ENCODE measurements at places on chromosomes 7 and 10. TPM values are rescaled to one million over a fixed set of nuclear protein-coding genes. Genes with fewer than 3 reads are reported as not detected.

DNA sequence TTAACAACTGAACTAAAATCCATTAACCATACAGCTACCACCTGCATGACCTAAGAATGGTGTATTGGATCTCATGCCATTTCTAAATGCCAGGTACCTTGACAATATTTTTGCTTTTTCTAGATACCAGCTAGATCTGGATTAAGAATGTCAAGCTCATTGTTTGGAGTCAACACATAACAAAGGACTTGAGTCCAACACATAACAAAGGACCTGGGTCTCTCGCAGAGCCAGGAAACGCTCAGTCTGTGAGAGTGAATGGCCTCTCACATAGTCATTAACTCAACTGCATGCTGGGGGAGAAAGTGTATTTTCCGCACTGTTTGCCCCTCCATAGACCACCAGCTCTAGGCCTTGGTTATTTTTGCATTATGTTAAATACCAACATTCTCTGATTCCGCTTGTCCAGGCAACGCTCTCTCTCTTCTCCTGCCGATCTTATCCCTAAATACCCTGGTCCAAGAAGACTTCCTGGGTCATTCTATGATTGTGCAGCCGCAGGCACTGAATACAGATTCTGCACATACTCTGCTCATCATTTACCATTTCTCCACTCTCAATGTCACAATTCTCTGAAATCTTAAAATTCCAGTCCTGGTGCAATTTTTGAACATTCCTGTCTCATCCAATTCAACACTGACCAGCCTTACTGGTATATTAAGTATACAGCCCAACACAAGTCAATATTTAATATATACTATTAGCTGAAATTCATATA is 31.2 kb downstream of the ITIH5 start:
- no peaks in the 10 kb centered on the region for H3K4me1 ChIP-seq
- H3K4me3 ChIP-seq, result no peak overlapping the region
- no peaks in the 10 kb centered on the region for H3K36me3 ChIP-seq
- no peak for DNase-seq
- H3K27me3 ChIP-seq, result no peaks in the 10 kb centered on the region

- no peak within 1 kb of the TSS for H3K27ac ChIP-seq
- H3K4me3 ChIP-seq, result no peak within 1 kb of the TSS
Observed at GRCh38 chr7:76424413-76425111, at the start of gene ZP3. Gene ZP3, plus strand, starts transcription at chr7:76424950. Its CDS starts 15 bp downstream, at chr7:76424965.

DNA sequence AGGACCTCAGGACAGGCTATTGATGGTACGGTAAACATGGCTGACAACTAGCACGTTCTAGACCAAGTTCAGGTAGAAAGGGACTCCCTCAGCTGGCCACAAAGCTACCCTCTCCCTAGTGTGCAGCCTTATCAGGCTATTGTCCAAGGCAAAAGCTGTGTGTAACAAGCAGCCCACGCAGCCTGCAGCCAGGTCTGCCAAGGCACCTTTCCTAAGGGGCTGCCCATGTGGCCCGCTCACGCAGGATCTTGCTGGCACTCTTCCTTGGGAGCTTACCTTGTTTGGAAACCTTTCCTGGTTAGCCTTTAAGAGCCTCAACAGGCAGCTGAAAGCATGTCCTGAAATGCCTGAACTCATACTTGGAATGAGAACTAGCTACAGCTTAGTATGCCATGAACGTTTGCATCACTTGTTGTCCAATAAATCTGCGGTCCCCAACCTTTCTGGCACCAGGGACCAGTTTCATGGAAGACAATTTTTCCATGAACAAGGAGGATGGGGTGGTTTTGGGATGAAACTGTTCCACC is 51.7 kb downstream of the SYPL1 start:
- no peak for DNase-seq
- H3K36me3 ChIP-seq, result no peaks in the 10 kb centered on the region
- no peaks in the 10 kb centered on the region for H3K27me3 ChIP-seq
- peaks cover 9% of the 10 kb centered on the region for H3K4me1 ChIP-seq
- no peak overlapping the region for H3K27ac ChIP-seq
- no peak overlapping the region for H3K4me3 ChIP-seq

DNA sequence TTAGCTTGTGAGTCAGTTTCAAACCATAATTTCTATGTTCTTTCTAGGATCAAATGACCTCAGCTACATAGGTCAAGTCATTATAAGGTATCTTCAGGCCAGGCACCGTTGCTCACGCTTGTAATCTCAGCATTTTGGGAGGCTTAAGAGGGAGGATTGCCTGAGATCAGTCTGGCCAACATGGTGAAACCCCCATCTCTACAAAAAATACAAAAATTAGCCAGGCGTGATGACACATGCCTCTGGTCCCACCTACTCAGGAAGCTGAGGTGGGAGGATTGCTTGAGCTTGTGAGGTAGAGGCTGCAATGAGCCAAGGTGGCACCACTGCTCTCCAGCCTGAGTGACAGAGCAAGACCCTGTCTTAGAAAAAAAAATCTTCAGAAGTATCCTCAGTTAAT is 362.3 kb downstream of the GATA3 start:
- no peaks in the 10 kb centered on the region for H3K36me3 ChIP-seq
- H3K4me1 ChIP-seq, result no peaks in the 10 kb centered on the region
- no peak overlapping the region for H3K4me3 ChIP-seq
- H3K27me3 ChIP-seq, result no peaks in the 10 kb centered on the region

- H3K27ac ChIP-seq, result no peak overlapping the region
- H3K4me3 ChIP-seq, result no peak overlapping the region
- peaks cover 6% of the 10 kb centered on the region for H3K4me1 ChIP-seq
Observed at GRCh38 chr7:79291498-79291865, 162.0 kb downstream of the MAGI2 start.

LEP gene
- total RNA-seq, result not detected

DNA sequence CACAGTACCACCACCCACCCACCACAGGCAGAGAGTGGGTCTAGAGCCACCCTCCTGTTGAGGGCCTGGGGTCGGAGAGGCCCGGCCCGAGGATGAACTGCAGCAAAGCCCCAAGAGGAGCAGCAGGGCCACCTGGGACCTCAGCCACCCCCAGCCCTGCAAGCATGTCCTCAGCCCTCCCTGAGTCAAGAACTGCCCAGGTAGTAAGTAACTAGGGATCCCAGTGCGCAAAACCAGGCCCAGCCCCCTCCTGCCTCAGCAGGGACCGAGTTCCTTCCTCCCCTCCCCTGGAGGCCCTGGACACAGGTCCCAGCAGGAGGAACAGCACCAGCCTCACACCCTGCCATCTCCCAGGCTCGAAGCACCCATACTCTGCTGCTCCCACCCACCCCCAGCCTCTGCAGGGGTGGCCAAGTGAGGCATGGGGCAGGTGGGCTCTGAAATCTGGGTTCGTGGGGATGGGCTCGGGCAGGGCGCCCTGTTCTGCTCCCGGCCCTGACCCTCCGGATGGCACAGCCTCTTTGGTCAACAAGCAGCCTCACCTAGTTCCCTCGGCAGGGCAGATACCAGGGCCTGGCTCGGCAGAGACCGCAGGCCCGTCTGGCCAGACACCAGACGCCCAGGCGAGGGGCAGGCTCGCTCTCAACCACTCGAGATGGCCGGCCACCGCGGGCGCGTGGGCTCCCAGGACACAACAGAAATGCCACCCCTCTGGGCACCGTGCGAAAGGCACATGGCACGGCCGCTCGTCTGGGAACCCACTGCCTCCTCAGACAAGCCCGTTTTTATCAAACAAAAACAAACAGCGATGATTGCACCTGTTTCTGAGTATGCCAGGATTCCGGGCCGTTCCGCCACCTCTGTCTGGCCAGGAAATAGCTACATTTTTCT is 15.2 kb downstream of the PDGFA start:
- peak; percentile 55 for DNase-seq
- H3K36me3 ChIP-seq, result no peaks in the 10 kb centered on the region
- no peak overlapping the region for H3K4me3 ChIP-seq
- peak overlapping the region; percentile 93 for H3K27ac ChIP-seq
- H3K4me1 ChIP-seq, result no peaks in the 10 kb centered on the region

WNT2 gene
- total RNA-seq, result 0.93 TPM

ZC3HAV1L gene
- 0.93 TPM for total RNA-seq

GRCh38 chr10:49499305-49499851 is 39.5 kb downstream of the ERCC6 start:
- DNase-seq, result no peak
- H3K27ac ChIP-seq, result no peak overlapping the region
- no peaks in the 10 kb centered on the region for H3K36me3 ChIP-seq
- H3K4me3 ChIP-seq, result no peak overlapping the region
- no peaks in the 10 kb centered on the region for H3K27me3 ChIP-seq
- no peaks in the 10 kb centered on the region for H3K4me1 ChIP-seq

DNA sequence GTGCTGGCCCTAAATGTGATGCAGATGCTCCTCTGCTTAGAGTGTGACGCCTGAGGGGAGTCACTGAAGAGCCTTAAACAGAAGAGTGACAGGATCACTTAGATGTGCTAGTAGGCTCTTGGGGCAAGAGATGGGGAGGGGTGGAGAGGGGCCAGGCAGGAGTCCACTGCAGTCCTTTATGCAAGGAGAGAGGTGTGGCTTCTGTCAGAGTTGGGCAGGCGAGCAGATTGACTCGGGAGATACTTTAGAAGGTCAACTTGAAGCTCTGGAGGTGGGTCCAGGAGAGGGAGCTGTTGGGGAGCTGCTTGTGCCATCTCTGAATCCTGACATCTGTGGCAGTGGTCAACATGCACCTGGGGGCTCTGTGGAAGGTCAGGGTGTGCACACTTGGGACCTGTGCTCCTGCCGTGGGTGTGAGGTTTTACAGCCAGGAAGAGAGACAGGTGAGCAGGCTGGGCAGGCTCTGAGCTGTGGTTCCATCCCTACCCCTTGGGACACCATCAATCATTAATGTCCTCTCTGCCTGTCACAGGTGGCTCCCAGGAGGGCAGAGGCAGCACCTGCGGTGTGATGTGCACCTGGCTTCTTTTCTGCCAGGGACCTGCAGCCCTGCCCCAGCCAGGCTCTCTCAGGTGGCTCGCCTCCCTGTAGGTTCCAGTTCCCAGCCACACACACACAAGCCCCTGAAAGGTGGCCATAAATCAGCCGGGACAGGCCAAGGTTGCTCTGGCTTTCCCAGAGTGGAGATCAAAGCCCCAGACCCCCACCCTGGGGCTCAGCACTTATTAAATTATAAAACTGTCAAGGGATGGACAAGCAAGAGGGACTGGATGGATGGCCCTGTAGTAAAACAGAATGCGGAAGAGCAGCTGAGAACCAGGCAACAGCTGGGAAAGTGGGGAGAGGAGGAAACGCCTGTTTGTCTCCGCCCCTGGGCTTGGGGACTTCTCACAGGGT is 14.0 kb downstream of the NEURL1 start:
- H3K27me3 ChIP-seq, result no peaks in the 10 kb centered on the region
- H3K36me3 ChIP-seq, result no peaks in the 10 kb centered on the region
- H3K4me1 ChIP-seq, result no peaks in the 10 kb centered on the region
- H3K4me3 ChIP-seq, result no peak overlapping the region

GRCh38 chr10:113139699-113140098 is 189.7 kb downstream of the TCF7L2 start:
- no peak overlapping the region for H3K4me3 ChIP-seq
- H3K4me1 ChIP-seq, result no peaks in the 10 kb centered on the region
- DNase-seq, result no peak
- H3K27ac ChIP-seq, result no peak overlapping the region

GIMAP8 gene
- total RNA-seq, result 2.7 TPM

CYP2C19 gene
- 8.2 TPM for total RNA-seq

GRCh38 chr10:122699796-122700455 is at the start of gene C10orf120:
Gene C10orf120, minus strand, starts transcription at chr10:122699846. Its CDS starts 56 bp downstream, at chr10:122699790.
- DNase-seq, result no peak
- no peaks in the 10 kb centered on the region for H3K36me3 ChIP-seq
- no peaks in the 10 kb centered on the region for H3K4me1 ChIP-seq
- no peak within 1 kb of the TSS for H3K27ac ChIP-seq
- H3K4me3 ChIP-seq, result no peak within 1 kb of the TSS

DNA sequence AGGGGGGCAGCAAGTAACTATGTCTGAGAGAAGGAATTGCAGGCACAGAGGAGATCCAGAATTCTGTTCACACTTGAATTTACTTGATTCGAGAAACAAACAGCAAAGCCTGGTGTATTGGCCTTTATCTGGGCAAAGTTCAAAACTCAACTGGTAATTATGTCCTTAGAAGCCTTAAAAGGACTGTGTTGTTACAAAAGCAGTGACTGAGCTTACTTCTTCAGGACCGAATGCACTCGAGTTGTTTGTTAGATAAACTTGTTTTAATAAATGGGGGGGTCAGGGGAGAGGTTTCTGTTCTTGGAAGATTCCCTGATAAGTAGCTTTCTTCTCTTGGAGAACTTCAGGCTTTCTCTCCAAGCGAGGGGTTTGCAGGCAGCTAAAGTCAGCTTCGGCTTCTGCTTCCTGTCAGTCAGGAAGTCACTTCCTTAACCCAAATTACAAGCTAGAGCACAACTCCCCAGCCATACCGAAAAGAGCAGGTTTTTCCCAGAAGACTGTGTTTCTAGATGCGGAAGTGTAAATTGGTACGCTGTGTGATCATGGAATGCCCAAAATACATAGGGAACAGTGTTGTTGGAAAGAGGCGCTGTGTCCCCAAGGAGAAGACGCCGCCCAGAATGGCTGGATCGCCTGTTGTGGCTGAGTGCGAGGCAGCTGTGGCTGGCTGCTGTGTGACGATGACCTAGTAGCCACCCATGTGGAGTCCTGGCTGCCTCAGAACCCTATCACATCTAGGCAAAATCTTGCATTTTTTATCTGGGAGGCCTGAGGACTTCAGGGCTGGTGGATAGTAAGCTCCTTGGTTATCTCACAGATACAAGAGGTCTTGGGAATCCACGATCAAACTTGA is 110.4 kb downstream of the TCF7L2 start:
- H3K27me3 ChIP-seq, result no peaks in the 10 kb centered on the region
- no peaks in the 10 kb centered on the region for H3K36me3 ChIP-seq
- DNase-seq, result no peak
- peaks cover 29% of the 10 kb centered on the region for H3K4me1 ChIP-seq
- H3K4me3 ChIP-seq, result no peak overlapping the region
- H3K27ac ChIP-seq, result peak overlapping the region; percentile 62

GRCh38 chr10:113743594-113743993 is 7.9 kb upstream of the PLEKHS1 start:
- H3K27ac ChIP-seq, result no peak overlapping the region
- H3K36me3 ChIP-seq, result no peaks in the 10 kb centered on the region
- DNase-seq, result no peak
- no peaks in the 10 kb centered on the region for H3K4me1 ChIP-seq

GRCh38 chr10:33223326-33224000 is 111.0 kb downstream of the NRP1 start:
- no peak overlapping the region for H3K4me3 ChIP-seq
- H3K36me3 ChIP-seq, result no peaks in the 10 kb centered on the region

CALHM3 gene
- not detected for total RNA-seq

STEAP4 gene
- total RNA-seq, result 20.1 TPM

GRCh38 chr7:36904101-36904500 is 179.8 kb upstream of the AOAH start:
- no peak overlapping the region for H3K27ac ChIP-seq
- H3K4me3 ChIP-seq, result no peak overlapping the region
- no peaks in the 10 kb centered on the region for H3K4me1 ChIP-seq
- H3K27me3 ChIP-seq, result no peaks in the 10 kb centered on the region
- DNase-seq, result no peak
- H3K36me3 ChIP-seq, result no peaks in the 10 kb centered on the region

- no peaks in the 10 kb centered on the region for H3K36me3 ChIP-seq
- no peaks in the 10 kb centered on the region for H3K4me1 ChIP-seq
- H3K27me3 ChIP-seq, result no peaks in the 10 kb centered on the region
- no peak for DNase-seq
- no peak overlapping the region for H3K27ac ChIP-seq
- no peak overlapping the region for H3K4me3 ChIP-seq
Observed at GRCh38 chr10:85458324-85458723, 908.3 kb downstream of the GRID1 start.

CTNNA3 gene
- total RNA-seq, result 0.19 TPM

ZNF804B gene
- not detected for total RNA-seq

LRRTM3 gene
- total RNA-seq, result not detected

NANOS1 gene
- 0.35 TPM for total RNA-seq

Measured in right lobe of liver (tissue), 6 donors.